ENCODE measurements at places on chromosomes 1 and 21. TPM values are rescaled to one million over a fixed set of nuclear protein-coding genes. Genes with fewer than 3 reads are reported as not detected.

LYPD8 gene
- not detected for polyA plus RNA-seq

DNA sequence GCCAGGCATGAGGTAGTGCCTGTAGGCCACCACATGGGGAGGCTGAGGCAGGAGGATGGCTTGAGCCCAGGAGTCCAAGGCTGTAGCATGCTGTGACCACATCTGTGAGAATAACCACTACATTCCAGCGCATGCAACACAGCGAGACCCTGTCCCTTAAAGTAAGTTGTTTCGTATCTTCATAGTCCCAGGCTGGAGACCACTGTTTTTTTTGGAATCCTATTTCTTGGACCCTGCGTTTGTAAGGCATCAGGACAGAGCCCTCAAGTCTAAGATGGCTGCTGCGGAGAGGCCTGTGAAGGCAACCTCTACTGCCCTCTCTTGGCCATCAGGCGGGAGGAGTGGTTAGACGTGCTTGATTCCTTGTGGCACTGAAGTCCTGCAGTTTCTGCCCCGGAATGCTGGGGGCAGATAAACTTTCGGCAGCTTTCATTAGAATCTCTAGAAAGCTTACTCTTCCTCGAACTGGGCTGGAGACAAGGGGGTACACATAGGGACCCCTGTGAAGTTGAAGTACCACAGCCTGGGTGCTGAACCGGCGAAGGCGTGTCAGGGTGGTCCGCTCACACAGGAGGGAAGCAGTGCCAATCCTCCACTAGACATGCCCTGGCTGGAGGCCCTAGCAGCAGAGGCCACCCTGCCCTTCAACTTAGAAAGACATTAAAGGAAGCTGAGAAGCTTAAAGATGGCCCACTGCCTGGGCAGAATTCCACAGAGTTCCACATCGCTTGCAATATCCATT lies 36.6 kb downstream of the RABIF start:
- no peak for DNase-seq

- peak; percentile 66 for DNase-seq
Measured at GRCh38 chr1:203627398-203627797, 766 bp downstream of the ATP2B4 start.

GJC2 gene
- polyA plus RNA-seq = 0.67 TPM

DNA sequence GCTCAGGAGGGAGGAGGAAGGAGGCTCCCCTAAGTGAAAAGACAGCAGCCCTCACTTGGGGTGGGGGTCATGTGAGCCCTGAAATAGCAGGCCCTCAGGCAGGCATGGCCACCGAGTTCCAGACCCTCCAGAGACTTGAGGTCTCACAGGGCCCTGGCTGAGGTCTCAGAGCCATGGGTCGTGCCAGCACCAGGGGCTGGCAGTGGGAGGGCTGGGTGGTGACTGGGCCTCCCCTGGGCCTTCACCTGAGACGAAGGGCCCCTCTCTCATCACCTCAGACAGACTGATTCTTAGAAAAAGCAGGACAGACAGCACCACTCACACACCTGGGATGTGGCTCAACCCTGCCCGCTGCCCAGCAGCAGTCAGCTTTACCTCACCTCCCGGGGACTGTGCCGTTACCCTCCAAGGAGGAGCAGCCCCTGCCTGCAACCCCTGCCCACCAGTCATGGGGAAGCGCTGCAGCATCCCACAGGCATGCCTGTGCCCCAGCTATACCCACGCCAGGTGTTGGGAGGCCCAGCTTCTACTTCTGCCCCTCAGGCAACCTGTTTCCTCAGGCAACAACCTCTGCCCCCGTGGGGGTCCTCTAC lies 42.6 kb upstream of the LRP8 start:
- DNase-seq = no peak

DNA sequence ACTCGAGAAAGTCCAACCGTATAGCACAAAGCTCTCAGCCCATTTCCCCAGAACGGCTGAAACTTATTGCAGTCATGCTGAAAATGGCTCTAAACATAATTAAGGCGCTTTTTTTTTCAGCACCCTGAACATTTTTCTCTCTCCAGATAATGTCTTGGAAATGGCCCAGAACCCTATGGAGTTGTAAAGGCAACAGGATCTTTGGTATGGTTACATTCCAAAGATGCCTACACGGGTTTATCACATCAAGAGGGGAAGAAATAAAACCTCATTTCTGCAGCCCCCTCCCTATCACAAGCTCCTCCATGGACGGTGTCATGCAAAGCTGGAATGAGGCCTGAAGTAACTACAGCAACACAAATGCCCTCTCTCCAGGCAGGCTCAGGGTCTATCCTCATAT lies 126.4 kb upstream of the GALNT2 start:
- no peak for DNase-seq

Measured in muscle of back (tissue), 13 donors.